ENCODE measurements at places on chromosomes 13 and 19.

DNA sequence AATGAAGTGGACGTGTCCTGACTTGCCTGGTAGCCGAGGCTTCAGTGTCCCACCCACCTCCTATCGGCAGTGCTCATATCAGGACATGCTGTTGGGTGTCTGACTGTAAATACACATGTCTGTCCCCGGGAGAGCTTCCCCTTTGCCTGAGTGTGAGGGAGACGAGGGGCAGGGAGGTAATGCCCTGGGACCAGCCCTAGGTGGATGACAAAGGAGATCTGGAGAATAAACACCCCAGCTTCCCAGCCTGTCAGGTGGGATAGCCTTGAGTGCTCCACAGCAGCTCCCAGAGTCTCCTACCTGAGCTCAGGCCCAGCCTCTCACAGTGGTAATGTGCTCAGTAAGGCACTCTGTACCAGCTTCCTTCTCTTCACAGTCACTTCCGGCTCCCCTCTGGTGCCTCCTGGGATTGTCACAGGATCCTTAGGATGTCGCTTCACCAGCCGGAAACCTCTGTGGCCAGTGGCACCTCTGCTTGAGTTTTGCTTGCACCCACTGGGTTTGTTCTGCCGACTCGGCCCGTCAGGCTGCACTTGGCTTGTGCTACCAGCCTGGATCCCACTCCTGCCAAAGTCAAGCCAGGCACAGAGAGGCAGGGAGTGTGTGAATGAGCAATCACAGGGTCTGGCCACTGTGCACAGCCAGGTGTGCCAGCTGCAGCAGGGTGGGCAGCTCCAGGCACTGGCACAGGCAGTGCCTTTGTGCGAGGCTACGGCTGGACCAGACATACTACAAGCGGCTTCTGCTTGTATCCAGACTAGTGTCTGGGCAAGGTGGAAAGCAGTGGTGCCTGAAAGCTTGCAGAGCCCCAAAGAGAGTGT is 54.4 kb upstream of the RGCC start:
- DNase-seq = no peak

GRCh38 chr19:7861619-7862412 is 12.4 kb downstream of the PRR36 start:
- DNase-seq = no peak

DNA sequence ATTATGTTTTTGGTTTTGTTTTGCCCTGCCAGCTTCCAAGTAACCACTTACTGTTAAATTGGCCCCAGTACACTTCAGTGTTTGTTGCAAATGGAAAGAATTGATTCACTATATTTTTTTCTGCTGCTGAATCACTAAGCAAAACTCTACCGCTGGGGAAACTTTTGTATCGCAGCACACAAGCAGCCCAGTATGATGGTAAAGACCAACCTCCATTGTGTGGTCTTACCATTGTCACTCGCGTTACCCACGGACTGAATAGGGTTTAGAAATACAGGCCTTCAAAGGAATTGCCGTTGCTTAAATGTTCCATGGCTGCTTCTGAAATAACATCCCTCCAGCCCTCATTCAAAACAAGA is 7.9 kb downstream of the SPATA13 start:
- peak; percentile 62 for DNase-seq

DNA sequence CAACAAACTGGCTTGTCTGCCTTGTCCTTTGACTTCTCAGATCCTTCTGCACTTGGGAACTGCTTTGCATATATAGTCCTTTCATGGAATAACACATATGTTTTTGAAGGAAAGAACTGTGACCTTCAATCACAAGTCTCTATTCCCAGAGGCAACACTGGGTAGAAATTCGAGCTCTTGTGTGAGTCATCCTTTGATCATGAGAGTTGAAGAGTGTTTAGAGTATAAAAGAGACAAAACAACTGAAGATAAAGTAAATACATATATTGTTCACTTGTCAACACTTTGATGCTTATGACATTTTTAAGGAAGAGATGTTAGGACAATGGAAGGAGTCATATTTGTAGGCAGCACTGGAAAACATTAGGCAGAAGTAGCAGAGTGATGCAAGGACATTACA is 5.2 kb upstream of the OR7A5 start:
- DNase-seq = no peak

DNA sequence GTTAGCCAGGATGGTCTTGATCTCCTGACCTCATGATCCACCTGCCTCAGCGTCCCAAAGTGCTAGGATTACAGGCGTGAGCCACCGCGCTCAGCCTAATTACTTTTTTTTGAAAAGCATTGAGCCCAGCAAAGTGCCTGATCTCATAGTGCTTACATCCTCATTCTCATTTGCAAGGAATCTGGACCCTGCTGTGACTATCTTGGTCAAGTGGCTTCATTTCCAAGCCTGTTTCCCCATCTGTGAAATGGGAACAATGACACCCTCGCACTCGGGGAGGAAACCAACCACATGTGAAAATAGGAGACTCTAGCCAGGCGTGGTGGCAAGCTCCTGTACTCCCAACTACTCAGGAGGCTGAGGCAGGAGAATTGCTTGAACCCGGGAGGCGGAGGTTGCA is 1.6 kb upstream of the PLEKHA4 start:
- DNase-seq = no peak

DNA sequence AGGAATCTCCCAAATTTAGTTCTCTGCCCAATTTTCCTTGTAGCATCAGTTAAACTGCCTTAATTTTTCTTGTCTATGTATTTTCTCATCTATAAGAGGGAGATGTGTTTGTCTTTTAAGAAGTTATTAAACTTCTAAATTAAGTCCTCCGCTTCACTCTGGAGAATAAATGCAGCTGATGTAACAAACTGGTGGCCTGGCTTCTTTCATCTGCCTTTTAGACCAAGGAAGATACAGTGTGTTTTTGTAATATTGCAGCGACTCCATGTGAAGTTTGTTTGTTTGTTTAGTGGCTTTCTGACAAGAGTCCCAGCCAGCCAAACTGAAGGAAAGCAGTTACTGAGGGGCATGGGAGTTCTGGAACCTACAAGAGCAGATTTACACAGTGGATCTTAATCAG is 56.4 kb downstream of the KLF12 start:
- DNase-seq = peak; percentile 59

DNA sequence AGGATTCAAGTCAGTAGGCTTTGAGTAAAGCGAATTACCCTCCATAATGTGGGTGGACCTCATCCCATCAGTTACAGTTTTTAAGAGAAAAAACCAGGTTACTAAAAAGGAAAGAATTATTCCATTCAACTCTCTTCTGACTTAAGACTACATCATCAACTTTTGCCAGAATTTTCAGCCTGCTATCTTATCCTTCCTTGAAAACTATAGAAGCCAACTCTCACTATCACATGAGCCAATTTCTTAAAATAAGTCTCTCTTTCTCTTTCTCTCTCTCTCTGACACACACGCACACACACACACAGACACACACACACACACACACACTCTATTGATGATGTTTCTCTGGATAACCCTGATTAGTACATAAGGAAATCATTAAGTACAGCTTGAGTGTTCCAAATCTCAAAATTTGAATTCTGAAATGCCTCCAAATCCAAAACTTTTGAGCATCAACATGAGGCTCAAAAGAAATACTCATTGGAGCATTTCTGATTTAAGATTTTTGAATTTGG is 217.0 kb upstream of the PRR20A start:
- no peak for DNase-seq
